ENCODE measurements at places on chromosomes 4 and X.

DNA sequence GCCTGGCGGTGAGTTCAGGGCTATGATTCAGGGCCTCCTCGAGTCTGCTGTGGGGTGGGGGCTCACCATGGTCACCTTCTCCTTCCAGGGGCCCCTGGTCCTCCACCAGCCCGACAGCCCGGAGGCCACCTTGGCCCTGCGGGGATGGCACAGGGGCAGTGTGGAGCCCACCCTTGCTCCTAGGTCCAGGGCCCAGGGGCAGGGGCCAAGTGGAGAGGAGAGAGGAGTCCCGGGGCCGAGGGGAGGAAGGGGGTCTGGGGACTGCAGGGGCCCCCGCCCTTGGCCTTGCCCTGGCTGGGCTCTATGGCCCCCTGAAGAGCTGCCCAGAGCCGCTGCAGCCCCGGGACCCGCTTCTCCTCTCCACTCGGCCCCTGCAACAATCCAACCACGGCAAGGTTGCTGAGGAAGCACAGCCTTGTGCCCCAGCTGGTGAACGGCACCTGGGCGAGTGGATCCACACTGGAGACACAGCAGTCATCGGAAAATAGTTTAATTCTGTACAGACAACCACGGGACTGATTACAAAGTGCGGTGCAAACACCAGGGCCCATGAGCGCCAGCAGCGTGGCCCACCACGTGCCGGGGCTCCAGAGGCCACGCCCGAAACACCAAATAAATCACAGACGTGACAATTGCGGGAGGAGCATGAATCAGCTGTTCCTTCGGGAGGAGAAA, 23.0 kb upstream of the CPLX1 start:
- DNase-seq = no peak

DNA sequence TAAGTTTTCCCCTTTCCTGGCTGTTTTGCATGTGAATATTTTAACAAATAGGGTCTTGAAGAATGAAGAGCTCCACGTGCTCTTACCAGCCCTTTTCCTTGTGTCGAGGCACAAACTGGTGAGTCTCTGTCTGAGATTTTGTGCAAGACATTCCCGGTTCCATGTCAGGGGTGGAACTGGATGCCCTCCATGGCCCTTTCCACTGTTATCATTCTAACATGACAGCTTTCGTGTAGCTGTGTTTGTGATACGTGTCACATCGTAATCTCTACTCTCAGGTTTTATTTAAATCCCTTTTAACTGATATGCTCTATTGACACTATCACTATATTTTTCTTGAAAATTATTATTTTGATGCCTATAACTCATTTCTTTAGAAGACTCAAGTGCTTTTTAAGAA, 130.4 kb downstream of the SORBS2 start:
- no peak for DNase-seq

DNA sequence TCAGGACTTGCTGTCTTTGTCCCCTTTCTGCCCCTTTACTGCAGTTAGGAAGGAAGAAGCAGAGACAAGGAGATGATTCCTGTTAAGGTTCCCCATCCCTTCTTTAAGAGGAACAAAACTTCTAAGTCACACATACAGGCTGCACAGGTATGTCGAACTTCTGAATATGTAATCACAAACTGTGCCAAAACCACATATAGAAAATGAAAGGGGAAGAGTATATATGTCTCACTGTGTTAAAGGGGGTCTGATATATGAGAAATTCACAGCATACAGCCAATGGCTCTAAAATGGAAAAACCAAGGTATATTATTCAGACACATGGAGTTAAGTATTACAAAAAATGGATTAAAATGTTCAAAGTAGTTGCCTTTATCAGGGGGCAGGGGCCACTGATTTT, 11.7 kb downstream of the CFAP97 start:
- DNase-seq = no peak

DNA sequence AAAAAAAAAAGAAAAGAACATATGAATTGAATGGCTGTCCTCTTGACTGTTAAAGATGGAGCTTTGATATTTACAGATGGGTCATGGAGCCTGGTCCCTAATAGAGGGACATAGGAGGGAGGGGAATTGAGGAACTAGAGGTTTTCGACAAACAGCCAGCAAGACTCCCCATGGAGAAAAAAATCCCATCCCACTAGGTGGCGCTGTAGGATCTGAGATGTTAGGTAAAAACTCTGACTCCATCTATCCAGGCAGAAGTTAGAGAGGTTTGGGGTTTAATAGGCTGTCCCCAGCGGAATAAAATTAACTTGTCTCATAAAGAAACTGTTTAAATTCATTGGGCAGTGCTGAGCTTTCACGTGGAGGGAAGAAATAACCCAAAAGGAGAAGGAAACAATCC, 45.9 kb downstream of the HMGB2 start:
- DNase-seq = no peak

- DNase-seq = no peak
Measured at GRCh38 chr4:74950200-74950599, 17.3 kb downstream of the PARM1 start.

- DNase-seq = no peak
Measured at GRCh38 chr4:100876546-100876945, 358.7 kb upstream of the EMCN start.

- no peak for DNase-seq
Measured at GRCh38 chr4:83677656-83678055, 141.7 kb downstream of the GPAT3 start.

GRCh38 chrX:123685232-123685631, 47.6 kb downstream of the THOC2 start:
- DNase-seq = no peak

DNA sequence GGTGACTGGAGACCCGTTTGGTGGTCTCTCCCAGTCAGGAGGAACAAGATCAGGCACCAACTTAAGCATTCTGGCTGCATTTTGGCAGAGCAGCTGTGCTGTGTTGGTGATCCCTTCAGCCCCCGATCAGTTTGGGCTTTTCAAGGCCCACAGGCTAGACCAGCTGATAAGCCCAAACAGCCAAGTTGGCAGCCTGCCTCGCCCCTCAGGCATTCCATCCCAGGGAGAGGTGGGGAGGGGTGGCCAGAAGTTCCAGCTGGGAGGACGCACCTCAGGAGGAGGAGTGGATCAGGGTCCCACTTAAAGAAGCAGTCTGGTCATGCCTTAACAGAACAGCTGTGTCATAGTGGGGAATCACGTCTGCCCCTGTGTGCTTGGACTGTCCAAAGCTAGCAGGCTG, 105.8 kb downstream of the CHIC1 start:
- no peak for DNase-seq

GRCh38 chr4:107442538-107443111, 277.4 kb downstream of the PAPSS1 start:
- no peak for DNase-seq

DNA sequence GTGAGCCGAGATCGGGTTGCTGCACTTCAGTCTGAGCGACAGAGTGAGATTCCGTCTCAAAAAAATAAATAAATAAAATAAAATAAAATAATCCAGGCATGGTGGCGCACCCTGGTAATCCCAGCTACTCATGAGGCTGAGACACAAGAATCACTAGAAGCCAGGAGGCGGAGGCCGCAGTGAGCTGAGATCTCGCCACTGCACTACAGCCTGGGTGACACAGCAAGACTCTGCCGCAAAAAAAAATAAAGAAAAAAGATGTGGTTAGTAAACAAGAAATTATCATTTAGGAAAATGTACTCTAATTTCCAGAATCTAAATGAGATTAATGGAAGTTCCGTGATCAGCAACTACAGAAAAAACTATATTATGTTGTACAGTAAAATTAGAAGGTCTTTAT, 14.5 kb upstream of the LRBA start:
- no peak for DNase-seq

DNA sequence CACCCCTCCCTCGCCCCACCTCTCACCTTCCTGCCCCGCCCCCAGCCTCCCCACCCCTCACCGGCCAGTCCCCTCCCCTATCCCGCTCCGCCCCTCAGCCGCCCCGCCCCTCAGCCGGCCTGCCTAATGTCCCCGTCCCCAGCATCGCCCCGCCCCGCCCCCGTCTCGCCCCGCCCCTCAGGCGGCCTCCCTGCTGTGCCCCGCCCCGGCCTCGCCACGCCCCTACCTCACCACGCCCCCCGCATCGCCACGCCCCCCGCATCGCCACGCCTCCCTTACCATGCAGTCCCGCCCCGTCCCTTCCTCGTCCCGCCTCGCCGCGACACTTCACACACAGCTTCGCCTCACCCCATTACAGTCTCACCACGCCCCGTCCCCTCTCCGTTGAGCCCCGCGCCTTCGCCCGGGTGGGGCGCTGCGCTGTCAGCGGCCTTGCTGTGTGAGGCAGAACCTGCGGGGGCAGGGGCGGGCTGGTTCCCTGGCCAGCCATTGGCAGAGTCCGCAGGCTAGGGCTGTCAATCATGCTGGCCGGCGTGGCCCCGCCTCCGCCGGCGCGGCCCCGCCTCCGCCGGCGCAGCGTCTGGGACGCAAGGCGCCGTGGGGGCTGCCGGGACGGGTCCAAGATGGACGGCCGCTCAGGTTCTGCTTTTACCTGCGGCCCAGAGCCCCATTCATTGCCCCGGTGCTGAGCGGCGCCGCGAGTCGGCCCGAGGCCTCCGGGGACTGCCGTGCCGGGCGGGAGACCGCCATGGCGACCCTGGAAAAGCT, at the start of the genes HTT and HTT-AS:
HTT (plus strand) TSS at position 604 of the 768 bp plus-strand sequence; CDS start at position 749, 145 bp downstream.
HTT-AS (minus strand) TSS at position 461 of the 768 bp plus-strand sequence.
- peak; percentile 91 for DNase-seq

DNA sequence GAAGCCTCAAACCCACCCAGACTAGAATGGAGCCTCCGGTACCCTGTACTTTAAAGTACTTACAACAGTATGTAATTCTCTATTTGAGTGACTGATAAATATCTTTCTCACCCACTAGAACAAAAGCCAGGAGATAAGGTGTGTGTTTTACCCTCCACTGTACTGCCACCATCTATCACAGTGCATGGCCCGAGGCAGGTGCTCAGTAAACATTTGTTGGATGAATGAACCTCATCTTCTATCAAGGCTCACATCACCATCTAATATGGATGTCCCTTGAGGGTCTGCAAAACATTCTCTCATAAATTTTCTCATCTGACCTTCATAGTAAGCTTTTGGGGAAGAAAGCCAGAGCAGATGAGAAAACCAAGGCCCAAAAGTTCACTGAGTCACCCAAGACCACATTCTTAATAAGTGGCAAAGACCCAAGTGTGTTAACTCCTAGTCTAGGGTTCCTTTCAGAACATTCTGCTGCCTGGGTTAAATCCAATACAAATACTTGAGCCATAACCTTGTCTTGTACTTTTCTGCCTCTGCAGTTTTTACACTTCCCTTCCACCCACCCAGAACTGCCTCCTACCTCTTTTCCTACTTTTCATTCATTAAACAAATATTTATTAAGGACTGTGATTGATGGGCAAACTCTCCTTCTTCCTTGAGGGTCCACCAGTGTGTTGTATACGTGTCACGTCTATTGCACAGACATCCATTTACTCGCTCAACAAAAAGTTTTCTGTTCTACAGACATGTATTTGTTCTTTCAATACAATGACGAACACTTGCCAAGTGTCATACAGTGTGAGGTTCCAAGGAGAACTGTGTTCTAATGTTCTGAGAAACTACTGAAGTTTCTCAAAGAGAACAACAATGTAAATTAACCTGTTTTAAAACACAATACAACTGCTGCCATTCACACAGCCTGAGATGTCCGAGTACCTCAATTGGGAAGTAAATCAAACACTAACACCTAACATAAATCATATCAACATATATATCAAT, 35.7 kb downstream of the APBB2 start:
- DNase-seq = peak; percentile 57

- no peak for DNase-seq
Measured at GRCh38 chr4:91057871-91058270, 930.7 kb downstream of the CCSER1 start.

- DNase-seq = no peak
Measured at GRCh38 chr4:11252149-11252548, 176.5 kb downstream of the HS3ST1 start.

GRCh38 chrX:28576117-28576516, 11.1 kb upstream of the IL1RAPL1 start:
- no peak for DNase-seq

DNA sequence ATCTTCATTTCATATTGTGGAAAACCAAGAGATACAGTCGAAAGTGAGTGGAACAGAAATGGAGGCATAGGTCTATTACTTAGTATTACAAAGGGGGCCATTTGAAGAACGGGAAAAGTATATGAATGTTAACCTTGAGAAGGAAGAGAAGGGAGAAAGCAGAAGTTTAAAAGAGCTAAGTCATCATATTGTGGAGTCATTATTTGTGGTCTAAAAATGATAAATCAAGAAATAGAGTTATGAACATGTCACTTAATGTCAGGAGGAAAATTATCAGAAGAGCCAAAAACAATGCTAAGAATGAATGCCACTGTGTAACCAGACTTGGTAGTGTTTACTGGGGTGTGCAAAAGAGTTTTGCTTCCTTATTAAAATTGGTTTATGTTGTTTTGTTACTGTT, 589.5 kb upstream of the LCORL start:
- DNase-seq = no peak

GRCh38 chrX:317424-318067, 1.1 kb downstream of the GTPBP6 start:
- DNase-seq = no peak

DNA sequence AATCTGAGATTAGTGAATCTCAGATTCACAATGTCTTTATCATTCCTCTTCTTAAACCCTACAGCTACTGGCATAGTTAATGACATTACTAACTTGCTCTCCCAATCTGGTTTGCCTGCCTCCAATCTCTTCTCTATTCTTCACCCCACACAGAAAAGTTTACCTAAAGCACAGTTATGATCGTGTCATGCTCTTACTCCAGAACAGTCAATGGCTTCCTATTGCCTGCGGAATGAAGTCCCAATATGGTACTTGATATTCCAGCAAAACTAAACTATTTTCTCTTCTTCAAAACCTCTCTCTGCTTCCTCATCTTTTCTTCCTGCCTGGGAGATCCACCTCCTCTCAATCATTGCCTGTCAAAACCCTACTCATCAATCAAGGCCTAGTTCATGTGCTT, 3.4 kb upstream of the PRPS1 start:
- DNase-seq = no peak

- no peak for DNase-seq
Measured at GRCh38 chr4:37928426-37929416, 31.5 kb upstream of the PTTG2 start.

GRCh38 chrX:68177542-68177941, 255.8 kb downstream of the OPHN1 start:
- no peak for DNase-seq

Data from brain pericyte (primary cell).